ENCODE measurements at places on chromosomes 7 and 10.

GRCh38 chr10:131777921-131778320 lies 122.9 kb upstream of the PPP2R2D start:
- DNase-seq = no peak

- DNase-seq = no peak
Measured at GRCh38 chr10:98427011-98427515, 12.1 kb upstream of the PYROXD2 start.

- no peak for DNase-seq
Measured at GRCh38 chr10:5338010-5338409, 26.8 kb upstream of the UCN3 start.

- DNase-seq = no peak
Measured at GRCh38 chr7:114310345-114311110, 104.1 kb upstream of the FOXP2 start.

GRCh38 chr7:34622182-34622581 lies 35.8 kb upstream of the NPSR1 start:
- DNase-seq = no peak

DNA sequence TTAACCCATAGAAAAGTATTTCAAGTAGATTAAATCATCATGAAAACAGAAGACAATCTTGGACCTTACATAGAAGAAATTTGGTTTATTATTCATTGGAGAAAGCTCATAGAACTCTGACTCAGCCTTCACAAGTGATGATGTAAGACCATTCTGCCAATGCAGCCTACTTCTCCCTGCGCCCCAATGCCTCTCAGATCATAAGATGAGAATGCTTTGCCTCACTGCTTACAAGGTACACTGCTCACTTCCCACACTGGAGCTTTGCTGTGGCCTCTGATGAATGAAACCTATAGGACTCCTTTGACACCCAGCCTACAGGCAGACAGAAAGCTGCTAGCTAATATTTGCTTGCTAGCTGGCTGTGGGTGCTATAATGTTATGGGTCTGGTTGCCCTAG lies 569.4 kb upstream of the STEAP1 start:
- no peak for DNase-seq

GRCh38 chr7:113805976-113806375 lies 112.8 kb downstream of the PPP1R3A start:
- DNase-seq = no peak

- no peak for DNase-seq
Measured at GRCh38 chr10:29257784-29258135, 31.1 kb upstream of the LYZL1 start.

DNA sequence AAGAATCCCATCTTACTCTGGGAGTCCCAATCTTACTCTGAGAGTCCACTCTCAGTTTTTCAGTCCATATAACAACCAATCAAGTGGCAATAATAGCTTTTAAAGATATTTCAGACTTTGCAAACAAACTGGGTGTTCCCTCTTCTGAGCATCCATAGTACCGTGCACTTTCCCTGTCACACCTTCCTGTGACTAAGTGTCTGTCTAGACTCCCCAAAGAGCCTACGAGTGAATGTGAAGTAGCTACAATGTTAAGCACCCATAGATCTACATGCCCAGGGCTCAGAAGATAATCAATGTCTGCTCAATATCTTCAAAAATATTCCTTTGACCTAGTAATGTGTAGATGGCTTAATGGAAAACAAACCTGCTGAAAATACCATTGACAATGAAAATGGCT lies 95.6 kb upstream of the ASAH2 start:
- DNase-seq = no peak

- DNase-seq = no peak
Measured at GRCh38 chr7:77426521-77427051, 10.4 kb upstream of the GSAP start.

DNA sequence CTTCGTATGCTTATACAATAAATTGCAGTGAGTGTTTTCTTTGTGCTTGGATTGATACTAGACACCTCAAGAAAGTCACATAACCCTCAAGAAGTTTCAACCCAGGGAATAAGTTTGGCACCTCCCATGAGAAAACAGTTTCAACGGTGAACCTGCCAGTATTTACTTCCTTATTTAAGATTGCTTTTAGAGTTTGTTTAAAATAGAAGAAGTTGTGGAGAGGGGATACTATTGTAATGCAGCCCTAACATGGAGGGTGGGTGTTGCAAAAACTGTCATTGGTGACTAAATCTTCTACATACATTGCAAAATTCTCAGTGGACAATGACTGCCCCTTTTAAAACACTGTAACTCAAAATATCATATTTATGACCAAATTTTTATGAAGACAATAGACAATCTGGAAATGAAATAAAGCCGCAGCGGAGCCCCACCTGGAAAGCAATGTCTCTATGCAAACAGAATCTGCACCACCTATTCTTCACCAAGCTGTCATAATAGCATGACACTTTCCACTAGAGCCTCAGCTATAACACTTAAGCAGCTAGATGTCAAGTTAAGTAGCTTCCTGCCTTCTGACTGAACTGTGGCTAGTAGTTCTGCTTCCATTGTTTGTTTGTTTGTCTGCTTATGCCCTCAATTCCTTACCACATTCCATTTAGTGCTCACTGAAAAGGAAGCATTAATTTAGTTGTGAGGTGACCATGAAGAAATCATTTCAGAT lies 98.2 kb downstream of the MDFIC start:
- DNase-seq = no peak

DNA sequence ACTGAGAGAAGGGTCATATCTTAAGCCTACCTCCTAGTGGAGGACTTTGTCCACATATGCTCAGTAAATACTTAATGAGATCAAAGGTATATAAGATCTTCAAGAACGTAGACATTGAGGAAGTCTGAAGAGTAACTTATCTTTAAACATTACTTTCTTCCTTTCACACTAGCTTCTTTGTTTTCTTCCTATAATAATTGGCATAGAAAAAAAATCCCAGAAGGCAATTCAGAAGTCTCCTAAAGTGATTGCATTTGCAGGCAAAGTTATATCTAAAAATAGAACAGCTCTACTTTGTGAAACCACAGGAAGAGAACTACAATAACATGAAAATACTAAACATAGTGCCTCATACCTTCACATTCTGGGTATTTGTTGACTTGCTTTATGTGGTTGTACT lies 150.4 kb downstream of the PPP1R3A start:
- DNase-seq = no peak

GRCh38 chr10:87961314-87961713 lies 97.9 kb downstream of the PTEN start:
- DNase-seq = no peak

DNA sequence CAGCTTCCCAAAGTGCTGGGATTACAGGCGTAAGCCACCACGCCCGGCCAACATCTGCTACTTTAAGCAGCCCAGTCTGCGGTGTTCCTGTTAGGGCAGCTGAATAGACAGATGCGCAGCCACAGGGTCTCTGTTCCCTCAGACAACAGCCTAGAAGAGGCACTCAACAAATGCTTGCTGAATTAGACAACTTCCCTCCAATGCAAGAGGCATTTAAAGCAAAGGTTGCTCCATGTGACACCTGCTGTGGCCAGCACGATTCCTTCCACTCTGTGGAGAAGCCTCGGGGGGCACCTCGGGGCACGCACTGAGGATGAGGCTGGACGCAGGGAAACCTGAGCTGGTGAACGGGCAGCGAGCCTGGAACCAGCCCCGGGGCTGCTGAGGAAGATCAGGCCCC lies 237.8 kb downstream of the MAD1L1 start:
- DNase-seq = no peak

GRCh38 chr7:31373337-31374289 lies 33.1 kb upstream of the NEUROD6 start:
- peak; percentile 14 for DNase-seq

DNA sequence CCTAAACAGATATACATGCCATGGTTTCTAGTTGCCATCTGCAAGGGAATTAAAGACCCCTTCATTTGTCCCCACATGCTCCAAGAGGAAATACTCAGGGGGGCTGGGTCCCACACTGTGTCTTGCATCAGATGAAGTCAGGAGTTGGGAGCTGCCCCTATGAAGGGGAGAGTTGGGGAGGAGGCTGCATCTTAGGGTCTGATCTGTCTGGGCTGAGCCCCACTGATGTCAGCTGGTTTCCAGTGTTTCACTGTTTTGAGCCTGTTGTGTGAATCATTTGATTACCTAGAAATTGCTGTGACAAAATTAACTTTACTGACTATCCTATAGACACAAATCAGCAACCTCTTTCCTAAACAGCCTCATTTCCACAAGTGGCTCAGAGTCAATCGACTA lies 4.9 kb upstream of the ADCY1 start:
- no peak for DNase-seq

- no peak for DNase-seq
Measured at GRCh38 chr7:33101906-33102305, 7.3 kb downstream of the RP9 start.

- DNase-seq = no peak
Measured at GRCh38 chr7:37467002-37467401, 18.3 kb upstream of the ELMO1 start.

GRCh38 chr10:122725768-122726167 lies 26.1 kb upstream of the C10orf120 start:
- DNase-seq = no peak

DNA sequence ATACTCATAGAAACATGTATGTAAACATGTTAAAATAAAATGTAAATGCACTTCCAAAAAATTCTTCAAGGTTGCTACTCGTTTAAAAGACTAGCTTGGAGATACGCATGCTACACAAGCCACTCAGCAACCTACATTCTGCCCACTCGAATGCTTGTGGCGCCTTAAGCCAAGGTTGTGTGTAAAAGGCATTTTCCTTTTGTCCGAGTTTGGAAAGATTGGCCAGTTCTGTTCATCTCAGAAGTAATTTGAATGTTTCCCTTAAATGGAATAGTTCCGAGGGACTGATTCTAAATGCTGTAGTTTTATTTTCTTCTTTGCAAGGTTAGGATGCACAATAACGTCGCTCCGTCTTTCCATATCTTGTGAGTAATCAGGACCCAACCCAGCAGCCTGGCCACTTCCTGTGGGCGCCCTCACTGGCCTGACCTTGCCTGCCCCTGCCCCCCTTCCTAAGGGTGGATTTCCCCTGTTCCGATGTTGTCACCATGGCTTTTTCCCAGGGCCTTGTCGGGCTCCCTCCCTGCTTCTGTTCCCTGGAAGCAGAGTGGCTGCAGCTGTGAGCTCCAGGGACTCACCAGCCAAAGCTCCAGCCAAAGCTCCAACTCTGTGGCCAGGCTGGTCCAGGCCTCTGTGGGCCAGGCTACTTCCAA lies 70.6 kb downstream of the PTPRE start:
- peak; percentile 70 for DNase-seq

- no peak for DNase-seq
Measured at GRCh38 chr7:44292876-44293560, 32.4 kb downstream of the CAMK2B start.

DNA sequence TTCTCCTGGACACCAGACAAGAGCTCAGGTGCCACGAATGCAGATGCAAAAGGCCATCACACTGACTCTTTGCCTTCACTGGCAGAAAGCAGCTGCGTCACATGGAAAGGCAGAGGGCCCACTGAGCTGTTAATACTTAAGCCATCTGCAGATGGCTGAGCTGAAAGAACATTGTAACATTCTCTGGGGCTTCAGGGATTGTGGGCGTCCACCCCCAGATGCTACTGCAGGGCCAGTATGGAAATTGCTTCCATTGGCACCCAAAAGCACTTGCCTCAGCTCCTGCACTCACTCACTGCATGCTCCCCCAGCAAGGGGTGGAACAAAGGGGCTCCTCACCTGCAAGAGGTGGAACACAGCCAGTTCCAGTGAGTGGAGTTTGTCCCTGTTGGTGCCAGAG lies 1264.6 kb downstream of the REEP3 start:
- DNase-seq = no peak

DNA sequence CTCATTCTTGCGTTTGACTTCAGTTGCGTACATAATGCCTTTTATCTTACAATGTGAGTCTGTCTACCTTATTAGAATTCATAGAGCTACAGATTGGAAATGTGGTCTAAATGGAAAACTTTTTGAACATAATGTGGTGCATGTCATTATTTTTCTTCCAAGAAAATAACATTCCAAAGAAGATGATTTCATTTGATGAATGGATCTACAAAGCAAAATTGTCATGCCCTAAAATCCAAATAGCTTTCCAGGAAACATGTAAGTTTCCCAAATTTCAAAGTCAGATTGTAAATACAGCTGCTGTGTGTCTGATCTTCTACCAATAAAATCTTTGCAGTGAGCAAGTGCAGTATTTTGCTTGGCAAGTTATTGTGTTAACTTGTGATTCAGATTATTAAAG lies 101.8 kb upstream of the FZD8 start:
- DNase-seq = no peak

DNA sequence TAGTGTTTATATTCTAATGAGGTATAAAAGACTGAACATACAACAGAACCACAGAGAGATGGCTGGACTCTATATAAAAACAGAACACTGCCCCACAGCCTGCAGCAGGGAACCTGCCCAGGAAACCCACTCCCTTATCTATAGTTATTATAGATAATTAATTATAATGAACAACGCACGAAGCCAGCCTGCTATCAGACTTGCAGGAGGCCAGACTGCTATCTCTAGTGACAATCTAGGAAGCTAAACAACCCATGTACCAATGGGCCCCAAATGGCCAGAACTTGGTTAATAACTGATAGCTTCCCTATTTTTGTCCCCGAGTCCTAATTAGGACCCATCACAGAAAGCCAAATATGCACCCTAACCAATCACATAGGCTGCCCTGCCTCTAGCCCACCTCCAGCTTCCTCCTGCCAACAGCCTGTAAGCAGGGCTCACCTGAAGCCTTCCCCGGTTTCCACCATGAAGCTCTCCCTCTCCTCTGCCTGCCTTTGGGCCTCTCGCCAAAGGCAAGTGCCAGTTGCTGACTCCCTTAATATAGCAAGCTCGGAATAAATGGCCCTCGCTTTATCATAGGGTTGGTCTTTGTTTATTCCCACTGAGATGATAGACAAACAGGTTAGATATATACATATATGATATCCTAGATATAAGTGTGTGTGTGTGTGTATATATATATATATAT lies 74.5 kb downstream of the SYPL1 start:
- no peak for DNase-seq

GRCh38 chr7:129169686-129170440 lies 18.6 kb upstream of the SMO start:
- DNase-seq = no peak

DNA sequence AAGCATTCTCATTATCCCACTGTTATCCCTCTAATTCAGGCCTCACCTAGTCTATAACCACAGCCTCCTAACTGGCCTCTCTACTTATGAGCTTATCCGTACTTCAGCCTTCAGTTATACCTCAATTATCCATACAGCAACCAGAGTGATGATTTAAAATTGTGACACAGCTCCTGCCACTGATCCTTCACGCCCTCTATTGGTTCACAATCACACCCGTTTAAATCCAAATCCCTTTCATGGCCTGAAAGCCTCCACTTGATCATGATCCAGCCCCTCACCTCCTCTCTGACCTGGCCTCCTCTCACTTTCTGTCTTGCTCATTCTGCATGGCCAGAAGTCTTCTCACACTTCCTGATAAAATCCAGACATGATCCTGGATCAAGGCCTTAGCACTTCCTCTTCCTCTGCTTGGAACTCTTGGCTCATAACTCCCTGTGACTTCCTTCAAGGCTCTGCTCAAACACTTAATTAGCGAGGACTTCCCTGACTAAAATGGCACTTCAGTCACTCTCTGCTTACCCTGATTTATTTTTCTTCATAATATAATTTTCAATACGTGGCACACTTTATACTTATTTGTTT lies 19.0 kb upstream of the TMEM26 start:
- DNase-seq = no peak

GRCh38 chr7:117157241-117158209 lies 165.3 kb downstream of the WNT2 start:
- DNase-seq = peak; percentile 31

All from amygdala (tissue), 56 donors.